NCI-H345 (cell line): ENCODE measurements at places on chromosomes 1 and 21.

DNA sequence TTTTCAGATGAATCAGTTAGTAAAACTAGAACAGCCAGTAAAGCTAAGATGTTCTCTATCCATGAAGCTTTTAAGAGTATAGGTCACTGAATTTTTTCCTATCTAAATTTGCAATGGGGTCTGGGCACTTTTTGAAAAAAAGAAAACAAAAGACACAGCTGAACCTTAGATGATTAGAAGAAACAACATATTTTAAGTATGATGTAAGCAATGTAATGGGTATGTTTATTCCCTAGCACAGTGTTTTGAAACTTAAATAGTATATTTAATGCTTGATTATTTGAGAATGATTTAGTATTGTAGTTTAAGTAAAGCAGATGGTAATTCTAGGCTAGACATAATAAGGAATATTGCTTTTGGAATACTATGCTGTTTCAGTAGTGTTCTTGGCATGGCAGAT, 36.2 kb downstream of the KCTD3 start:
- DNase-seq: no peak

GRCh38 chr1:58804853-58805565, 21.2 kb upstream of the JUN start:
- DNase-seq: no peak

DNA sequence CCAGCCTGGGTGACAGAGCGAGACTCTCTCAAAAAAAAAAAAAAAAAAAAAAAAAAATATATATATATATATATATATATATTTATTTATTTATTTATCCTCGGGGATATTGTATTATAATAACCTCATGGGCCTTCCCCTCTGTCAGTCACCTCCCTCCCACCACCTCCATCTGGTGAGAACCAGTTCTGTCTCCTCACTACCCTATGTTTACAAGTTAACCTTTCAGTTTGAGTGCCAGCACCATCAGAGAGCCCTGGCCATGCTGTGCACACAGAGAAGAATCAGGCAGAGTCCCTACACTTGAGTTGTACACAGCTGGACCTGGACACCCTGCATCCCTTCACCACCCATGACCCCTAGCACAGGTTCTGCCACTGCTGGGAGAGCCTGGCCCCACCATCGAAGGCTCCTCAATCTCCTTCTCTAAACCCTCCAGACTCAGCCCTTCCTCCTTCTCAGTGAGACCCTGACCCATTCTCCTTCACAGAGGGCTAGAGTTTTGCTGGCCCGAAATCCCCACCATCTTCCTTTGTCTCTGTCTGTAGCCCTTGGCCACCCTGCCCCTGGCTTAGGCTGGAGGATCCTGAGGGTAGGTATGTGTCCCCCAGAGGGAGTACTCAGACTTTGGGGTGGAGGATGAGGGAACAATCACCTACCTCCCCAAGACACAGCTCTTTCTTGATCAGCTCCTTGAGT, 1.2 kb downstream of the S100A5 start:
- no peak for DNase-seq

GRCh38 chr1:51760872-51761271, 117.7 kb downstream of the NRDC start:
- no peak for DNase-seq

DNA sequence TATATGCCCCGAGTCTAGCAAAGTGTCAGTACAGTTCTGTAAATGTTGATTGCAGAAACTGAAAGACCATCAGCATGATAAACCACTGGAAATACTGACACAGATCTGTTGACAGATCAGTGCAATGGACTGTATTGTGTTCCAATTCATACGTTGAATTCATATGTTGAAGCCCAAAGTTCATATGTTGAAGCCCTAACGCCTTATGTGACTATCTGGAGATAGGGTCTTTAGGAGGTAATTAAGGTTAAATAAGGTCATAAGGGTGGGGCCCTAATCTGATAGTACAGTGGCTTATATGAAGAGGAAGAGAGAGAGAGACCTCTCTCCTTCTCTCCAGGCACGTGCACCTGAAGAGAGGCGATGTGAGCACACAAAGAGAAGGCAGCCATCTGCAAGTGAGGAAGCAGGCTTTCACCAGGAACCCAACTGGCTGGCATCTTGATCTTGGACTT, 144.7 kb downstream of the MRPL39 start:
- DNase-seq: no peak

GRCh38 chr1:157403608-157404007, 148.7 kb downstream of the FCRL5 start:
- DNase-seq: no peak

- DNase-seq: peak; percentile 33
Measured at GRCh38 chr1:217747156-217747769, 116.1 kb downstream of the SPATA17 start.

- peak; percentile 55 for DNase-seq
Measured at GRCh38 chr1:242784807-242785206, 260.3 kb upstream of the PLD5 start.

- DNase-seq: no peak
Measured at GRCh38 chr1:44239331-44239960, 26.2 kb downstream of the DMAP1 start.

GRCh38 chr1:247825362-247825761, 1.4 kb upstream of the OR14A16 start:
- no peak for DNase-seq

DNA sequence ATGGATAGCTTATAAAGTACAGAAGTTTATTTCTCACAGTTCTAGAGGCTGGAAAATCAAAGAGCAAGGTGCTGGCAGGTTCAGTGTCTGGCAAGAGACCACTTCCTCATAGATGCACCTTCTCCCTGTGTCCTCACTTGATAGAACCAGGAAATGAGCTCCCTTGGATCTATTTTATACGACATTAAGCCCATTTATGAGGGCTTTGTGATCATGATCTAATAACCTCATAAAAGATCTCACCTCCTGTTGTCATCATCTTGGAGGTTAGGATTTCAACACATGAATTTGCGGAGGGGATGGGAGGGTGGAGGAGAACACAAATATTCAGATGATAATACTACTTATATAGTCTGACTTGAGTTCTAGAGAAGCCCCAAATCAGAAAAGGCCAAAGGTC, 222.1 kb upstream of the SNX7 start:
- DNase-seq: no peak

GRCh38 chr21:40639616-40640194, 207.3 kb downstream of the DSCAM start:
- no peak for DNase-seq

GRCh38 chr1:205416322-205416721, 5.5 kb downstream of the LEMD1 start:
- no peak for DNase-seq

- no peak for DNase-seq
Measured at GRCh38 chr1:13807209-13807608, 107.2 kb downstream of the PRDM2 start.

- DNase-seq: no peak
Measured at GRCh38 chr21:41965045-41965444, 11.2 kb upstream of the C2CD2 start.

GRCh38 chr1:226350519-226350865, 41.5 kb upstream of the LIN9 start:
- DNase-seq: no peak

GRCh38 chr1:225694151-225694603, 41.3 kb upstream of the ENAH start:
- no peak for DNase-seq

DNA sequence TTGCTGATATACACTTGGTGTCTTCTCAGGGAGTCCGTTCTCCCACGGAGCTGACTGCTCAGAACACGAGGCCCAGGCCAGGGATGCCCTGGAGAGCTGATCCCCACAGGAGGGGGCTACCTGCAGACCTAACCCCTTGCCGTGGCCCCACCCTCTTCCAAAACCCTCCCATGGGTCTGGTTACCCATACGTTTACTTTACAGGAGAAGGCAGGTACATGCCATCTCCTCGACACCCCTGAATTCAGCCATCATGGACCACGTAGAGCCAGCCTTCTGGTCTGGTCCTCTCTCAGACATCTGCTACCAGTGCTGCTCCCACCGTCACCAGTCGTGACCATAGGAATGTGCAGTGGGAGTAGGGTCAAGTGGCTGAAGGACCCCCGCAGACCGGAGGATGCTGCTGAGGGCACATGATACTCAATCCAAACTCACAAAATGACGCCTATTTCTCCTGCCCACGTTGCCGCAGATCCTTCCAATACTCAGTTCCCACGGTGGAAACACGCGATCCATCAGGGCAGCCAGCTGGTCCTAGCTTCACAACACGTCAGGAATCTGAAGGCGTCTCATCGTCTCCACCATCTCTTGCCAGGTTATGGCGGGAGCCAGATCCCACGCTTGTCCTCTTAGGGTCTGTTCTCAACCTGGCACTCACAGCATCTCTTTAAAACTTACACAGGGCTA, 26.7 kb downstream of the PGBD5 start:
- no peak for DNase-seq

DNA sequence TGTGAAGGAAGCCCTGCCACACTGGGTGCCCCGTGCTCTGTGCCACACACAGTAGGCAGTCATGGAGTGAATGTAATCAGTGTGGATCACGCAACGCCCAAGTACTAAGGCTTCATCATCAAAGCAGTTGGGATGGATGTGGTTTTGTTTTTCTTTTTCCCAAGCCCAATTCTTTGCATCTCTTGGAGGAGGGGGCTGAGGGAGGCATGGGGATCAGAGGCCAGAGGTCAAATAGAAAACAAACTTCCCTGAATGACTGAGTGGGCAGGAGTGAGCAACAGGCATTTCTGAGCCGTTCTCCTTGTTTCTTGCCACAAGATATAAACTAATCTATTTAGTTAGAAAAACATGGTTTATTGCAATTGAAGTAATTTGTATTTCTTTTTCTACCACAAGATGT, 85.3 kb downstream of the TRABD2B start:
- DNase-seq: no peak

DNA sequence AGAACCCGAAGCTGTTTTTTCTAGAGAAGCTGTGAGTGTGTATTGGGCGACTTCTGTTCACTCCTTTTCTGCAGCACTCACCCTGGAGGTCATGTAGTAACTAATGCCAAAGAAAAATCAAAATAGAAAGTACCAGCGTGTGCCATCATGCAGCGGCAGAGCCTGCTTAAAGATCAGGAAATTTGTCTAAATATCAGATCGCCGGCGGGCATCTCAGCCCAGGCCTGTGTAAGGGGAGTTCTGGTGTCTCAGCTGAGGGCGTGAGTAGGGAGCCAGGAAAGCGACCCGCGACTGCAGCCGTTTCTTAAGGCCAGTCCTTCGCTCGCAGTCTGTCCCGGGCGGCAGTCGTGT, 768 bp downstream of the EDARADD start:
- no peak for DNase-seq

DNA sequence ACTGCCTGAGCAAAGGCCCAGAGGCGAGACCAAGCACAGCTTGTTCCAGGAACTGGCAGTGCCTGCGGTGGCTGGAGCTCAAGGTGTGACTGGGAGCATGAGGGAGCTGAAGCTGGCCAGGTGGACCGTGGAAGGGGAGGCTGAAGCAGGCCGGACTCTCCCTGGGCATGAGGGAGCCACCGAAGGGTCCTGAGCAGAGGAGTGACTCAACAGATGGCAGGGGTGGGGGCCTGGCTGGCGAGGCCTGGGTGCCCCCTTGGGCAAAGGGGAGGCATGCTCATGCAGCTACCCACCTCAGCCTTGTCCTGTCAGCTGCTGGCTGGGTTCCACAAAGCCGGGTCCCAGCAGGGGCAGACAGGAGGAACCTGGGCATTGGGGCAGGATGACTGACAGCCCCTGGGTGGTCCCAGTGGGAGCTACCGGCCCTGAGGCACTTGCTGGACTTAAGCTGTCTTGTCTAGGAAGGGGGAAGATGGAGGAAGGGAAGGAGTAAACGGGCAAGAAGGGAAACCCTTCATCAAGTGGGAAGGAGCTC, 118.9 kb downstream of the LACTBL1 start:
- no peak for DNase-seq

- no peak for DNase-seq
Measured at GRCh38 chr1:222656391-222657155, 38.7 kb downstream of the MIA3 start.

GRCh38 chr1:164446020-164446419, 113.0 kb upstream of the PBX1 start:
- no peak for DNase-seq

GRCh38 chr1:113958691-113959090, 20.6 kb upstream of the OLFML3 start:
- no peak for DNase-seq

DNA sequence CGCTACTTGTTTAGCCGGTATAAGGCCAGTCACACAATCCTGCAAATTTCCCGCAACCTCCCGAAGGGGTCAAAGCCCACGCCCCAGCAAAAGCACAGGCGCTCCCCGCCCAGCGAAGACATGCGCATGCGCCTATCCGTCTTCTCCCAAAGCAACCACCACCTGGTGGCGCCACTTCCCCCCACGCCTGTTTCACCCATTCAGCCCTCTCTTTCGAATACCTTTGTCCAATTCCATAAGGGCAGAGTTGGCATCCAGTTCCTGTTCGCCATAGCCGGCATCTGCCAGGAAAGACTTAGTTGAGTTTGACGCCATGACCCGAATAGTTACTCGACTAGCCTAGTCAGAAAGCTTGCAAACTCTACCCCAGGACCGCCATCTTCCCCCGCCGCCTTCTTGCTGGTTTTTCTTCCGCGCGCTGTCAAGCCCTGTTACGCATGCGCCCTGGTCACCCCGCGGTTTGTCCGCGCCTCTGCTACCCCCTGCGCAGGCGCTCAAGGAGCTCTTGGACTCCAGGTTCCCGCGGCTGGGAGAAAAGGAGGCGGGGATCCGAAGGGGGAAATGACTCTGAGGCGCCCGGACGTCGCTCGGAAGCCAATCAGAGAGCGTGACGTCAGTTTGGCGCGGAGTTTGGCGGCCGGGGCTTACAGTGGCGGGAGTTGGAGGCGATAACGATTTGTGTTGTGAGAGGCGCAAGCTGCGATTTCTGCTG, at the start of the genes DTL and INTS7:
Gene DTL, plus strand, starts transcription at position 626 of the 712 bp plus-strand sequence. CDS start 143 bp downstream, outside the sequence.
Gene INTS7, minus strand, starts transcription at position 435 of the 712 bp plus-strand sequence. Its CDS starts 120 bp downstream, at position 315.
- peak; percentile 100 for DNase-seq

- DNase-seq: no peak
Measured at GRCh38 chr1:215114154-215114933, 31.8 kb downstream of the KCNK2 start.

DNA sequence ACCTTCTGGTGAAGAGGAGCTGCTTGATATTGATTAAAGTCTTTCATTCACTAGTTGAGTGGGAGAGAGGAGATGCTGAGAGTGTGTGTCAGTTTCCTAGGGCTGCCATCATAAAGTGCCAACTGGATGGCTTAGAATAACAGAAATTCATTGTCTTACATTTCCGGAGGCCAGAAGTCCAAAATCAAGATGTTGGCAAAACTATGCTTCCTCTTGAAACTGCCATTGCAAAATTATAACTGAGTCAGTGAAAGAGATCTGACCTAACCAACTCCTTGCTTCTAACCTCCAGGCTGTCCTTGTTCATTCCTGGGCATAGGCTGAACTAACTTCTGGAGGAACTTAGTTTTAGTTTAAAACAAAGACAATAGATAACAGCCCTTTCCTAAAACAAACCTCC, 47.1 kb downstream of the PTGS2 start:
- DNase-seq: no peak
